ENCODE measurements at places on chromosomes 2 and 18.

DNA sequence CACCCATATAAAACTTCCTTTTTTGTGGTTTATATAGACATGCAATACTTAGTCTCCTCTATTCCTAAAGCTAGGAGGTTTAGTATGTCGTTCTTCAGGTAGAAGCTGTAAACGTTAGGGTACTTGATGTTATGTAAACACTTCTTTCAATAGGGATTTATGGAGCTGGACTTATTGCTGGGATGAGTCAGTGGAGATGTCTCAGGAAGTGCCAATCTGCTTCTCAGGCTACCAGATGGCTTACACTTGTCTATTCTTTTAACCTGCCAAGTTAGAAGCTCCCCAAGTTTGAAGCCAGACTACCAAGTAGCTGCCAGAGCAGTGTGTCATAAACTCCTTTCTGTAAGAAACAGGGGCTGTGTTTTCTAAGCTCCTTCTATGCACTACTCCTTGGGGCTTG lies 756.5 kb upstream of the LRRTM1 start:
- no peak for DNase-seq

DNA sequence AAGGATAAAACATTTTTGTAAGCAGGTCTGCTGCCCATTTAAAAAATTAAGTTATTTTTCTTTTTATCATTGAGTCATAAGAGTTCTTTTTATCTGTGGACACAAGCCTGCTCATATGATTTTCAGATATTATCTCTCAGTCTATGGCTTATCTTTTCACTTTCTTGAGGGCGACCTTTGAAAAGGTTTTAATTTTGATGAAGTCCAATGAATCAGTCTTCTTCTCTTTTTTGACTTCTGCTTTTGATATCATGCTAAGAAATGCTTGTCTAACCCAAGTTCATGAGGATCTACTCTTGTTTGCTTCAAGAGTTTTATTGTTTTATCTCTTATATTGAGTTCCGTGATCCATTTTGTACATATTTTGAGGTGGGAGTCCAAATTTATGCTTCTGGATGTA lies 36.5 kb downstream of the PSMD14 start:
- no peak for DNase-seq

- DNase-seq, result no peak
These were observed 54.5 kb upstream of the TMEM18 start for GRCh38 chr2:731711-732110.

DNA sequence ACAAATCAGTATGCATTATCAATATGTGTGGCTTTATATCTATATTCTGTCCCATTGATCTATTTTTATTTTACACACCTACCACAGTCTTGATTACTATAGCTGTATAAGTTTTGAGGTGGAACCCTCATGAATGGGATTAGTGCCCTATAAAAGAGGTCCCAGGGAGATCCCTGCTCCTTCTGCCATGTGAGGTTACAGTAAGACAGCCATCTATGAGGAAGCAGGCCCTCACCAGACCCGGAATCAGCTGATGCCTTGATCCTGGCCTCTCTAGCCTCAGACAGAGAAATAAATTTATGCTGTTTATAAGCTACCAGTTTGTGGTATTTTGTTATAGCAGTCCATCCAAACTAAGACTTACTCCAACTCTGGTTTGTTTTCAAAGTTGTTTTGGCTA lies 54.9 kb downstream of the HNRNPLL start:
- DNase-seq, result no peak

- no peak for DNase-seq
These were observed 100.8 kb downstream of the SMC6 start for GRCh38 chr2:17652681-17653394.

DNA sequence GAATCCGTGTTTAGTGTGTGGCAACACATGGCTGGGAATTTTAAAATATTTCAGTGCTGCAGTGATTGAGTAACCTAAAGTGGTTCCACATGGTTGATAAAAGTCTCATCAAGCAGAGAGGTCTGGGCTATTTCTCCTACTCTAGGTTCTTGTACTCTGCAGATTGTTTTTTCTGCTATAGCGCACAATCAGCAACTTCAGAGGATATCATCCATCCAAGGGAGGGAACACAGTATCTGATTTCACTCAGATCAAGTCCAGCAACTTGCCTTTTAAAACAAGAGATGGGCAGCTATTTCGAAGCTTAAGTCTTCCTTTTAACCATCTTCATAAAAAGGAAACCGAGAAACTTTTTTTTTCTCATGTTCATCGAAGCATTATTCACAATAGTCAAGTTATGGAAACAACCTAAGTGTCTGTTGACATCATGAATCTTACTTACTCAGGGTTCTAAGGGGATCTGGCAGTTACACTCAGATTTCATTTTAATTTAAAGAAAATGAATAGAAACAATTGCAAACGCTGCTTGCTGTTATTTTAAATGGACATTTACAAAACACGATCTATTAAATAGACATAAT lies 172.7 kb upstream of the TRIB2 start:
- no peak for DNase-seq

DNA sequence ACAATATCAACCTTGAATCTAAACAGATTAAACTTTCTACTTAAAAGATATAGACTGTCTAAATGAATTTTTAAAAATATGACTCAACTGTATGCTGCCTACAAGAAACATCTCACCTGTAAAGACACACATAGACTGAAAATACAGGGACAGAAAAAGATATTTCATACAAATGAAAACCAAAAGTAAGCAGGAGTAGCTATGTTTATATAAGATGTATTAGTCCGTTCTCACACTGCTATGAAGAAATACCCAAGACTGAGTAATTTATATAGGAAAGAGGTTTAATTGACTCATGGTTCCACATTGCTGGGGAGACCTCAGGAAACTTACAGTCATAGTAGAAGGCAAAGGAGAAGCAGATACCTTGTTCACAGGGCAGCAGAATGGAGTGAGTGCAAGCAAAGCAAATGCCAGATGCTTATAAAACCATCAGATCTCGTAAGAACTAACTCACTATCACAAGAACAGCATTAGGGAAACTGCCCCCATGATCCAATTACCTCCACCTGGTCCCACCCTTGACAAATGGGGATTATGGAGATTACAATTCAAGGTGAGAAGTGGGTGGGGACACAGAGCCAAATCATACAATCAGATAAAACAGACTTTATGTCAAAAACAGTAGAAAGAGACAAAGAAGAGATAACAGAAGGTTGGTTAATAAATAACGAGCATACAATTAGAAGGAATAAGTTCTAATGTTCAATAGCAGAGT lies 214.4 kb upstream of the SLC39A10 start:
- DNase-seq, result no peak

GRCh38 chr2:157874997-157875640 lies 1.0 kb downstream of the ACVR1 start:
- no peak for DNase-seq

DNA sequence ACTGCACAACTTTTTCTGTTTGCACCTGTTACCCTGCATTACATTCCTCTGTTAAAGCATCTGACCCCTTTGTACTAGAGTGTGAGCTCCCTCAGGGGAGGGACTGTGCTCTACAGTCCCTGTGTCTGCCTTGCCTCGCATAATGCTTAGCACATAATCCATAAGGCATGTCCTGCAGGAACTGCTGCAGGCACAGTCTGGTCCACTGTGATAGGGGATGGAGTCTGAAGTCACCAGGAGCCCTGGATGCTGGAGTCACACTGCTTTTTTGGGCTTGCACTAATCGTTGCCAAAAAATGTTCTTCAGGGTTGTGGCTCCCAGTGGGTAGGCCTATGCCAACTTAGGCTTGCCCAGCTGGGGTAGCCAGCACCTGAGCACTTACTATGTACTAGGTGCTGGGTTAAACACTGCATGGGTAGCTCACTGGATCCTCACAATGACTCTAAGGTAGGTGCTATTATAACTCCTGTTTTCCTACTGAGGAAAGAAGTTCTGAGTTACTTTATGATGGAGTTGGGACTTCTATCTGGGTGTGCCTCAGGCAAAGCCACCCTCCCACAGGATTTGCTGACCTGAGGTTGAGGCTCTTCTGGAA lies 33.3 kb downstream of the COPS7B start:
- DNase-seq, result no peak

DNA sequence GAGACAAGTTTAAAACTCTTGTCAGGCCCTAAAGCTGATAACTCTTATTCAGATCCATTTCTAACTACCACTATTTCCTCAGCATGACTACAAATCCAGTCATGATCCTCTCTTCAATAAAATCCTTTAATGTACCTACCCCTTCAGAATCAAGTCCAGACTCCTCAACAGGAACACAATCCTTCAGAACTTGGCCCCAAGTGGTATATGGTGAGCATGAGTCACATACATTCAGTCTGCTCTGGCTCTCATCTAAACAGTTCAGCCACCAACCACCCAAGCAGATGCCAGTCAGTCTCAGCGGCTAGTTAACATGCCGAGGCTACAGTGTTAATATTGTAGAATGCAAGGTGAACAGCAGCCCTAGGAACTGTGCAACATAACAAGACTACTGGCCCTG lies 9.7 kb downstream of the LMAN2L start:
- no peak for DNase-seq

DNA sequence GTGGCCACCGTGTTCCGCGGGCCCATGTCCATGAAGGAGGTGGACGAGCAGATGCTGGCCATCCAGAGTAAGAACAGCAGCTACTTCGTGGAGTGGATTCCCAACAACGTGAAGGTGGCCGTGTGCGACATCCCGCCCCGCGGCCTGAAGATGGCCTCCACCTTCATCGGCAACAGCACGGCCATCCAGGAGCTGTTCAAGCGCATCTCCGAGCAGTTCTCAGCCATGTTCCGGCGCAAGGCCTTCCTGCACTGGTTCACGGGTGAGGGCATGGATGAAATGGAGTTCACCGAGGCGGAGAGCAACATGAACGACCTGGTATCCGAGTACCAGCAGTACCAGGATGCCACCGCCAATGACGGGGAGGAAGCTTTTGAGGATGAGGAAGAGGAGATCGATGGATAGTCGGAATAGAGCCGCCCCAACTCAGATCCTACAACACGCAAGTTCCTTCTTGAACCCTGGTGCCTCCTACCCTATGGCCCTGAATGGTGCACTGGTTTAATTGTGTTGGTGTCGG lies 17.7 kb downstream of the TUBB6 start:
- DNase-seq, result no peak

DNA sequence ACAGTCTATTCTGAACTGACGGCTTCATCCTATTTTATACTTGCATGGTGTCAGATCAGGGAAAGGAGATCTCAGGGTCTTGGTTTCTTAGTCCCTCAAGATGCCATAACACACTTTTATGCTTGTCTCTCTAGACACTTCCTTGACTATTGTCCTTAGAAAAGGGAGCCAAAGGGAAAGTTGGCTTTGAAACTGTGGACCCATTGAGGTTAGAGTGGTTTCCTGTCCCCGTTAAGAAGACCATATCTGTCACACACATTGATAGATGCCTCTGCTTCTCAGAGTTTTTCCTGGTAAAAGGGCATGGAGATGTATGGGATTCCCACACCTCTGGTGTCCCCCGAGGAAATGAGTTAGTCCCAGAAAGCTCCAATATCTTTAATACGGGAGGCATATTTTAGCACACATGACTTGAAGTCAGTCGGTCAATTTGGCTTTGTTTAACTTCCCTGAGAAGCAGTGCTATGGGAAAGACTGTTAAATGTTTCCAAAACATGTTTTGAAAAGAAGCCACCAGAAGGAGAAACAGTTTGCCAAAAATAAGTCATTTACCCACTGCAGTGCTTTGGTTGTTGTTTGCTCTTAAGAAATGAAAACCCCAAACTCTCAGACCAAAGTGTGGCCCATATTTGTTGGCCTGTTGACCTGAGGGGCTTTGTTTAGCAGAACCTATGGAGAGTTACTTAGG lies 133.4 kb upstream of the CXCR4 start:
- no peak for DNase-seq

DNA sequence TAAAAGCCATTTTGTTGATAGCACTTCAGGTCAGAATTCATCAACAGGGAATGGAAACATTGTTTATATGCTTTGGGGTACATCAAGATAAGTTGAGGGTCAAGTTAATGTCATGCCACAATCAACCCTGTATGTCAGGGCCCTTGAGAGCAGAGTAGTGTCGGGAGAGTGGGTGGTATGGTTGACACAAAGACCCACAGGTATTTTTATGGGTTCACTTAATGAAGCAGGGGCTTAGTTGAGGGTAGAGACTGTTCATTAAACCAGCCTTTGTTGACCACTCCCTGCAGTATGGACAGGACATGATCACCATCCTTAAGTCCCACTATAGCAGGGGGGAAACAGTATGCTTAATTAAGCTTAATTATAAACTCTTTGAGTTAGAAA lies 5.7 kb downstream of the RPL37A start:
- no peak for DNase-seq

DNA sequence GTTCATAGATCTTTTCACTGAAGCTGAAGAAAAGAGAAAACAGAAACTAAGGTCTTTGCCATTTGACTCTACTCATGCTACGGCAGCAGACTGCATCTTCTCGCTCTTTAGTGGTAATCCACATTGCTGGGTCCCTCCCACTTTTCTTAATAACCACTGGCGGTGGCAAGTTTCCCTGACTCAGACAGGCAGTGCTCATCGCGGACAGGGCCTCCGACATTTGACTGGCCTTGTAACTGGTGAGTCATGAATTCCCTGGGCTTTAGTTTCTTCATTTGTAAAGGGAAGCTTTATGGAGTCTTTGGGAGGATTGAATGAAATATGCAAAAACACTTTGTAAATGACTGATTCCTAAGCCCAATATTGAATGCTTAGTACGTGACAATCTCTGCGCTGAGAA lies 238.2 kb upstream of the RBBP8 start:
- DNase-seq, result no peak

DNA sequence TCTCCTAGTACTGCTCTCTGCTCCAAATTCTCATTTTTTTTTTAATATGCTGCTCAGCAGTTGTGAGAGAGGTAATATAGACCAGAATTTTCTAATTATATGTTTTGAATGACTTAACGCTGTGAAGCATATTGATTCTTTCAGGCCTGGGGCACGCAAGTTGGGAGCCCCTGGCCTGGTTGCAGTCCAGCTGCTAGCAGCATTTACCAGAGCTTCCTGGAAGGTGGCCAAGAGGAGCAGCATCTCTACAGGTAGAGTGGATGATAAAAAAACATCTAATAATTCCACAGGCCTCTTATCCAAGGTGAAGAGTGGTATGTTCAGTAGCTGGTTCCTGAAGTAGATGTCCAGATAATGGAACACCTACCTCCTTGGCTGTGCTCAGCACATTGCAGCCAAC lies 7.3 kb upstream of the UGP2 start:
- DNase-seq, result no peak

DNA sequence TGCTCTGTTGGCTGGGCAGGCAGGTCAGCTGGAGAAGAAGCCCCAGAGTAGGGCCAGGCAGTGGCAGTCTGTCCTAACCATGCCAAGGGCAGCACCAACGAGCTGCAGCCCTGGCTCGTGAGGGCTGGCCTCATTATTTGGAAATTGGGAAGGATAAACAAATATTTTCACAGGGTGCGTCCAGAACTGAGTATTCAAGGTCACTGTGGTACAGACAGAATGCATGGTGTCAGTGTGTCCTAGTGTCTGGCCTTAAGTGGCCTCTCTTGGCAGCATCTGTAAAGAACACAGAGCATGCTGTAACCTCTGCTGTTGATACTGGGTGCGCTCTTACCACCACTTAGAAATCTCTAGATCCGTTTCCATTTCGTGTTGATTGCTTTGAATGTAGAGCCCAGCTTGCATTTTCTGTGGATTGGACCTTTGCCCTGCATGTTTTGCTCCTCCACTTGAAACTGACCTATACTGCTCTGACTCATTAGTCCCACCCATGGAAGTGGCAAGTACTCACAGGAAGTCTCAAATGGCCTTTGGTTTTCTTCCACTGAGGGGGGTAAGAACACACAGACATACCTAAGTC lies 88.2 kb downstream of the GREB1L start:
- no peak for DNase-seq

Measured in GM19239 (cell line).